ENCODE measurements at places on chromosomes 11 and 22. TPM values are rescaled to one million over a fixed set of nuclear protein-coding genes. Genes with fewer than 3 reads are reported as not detected.

PARVG gene
- total RNA-seq, result 3.5 TPM

DNA sequence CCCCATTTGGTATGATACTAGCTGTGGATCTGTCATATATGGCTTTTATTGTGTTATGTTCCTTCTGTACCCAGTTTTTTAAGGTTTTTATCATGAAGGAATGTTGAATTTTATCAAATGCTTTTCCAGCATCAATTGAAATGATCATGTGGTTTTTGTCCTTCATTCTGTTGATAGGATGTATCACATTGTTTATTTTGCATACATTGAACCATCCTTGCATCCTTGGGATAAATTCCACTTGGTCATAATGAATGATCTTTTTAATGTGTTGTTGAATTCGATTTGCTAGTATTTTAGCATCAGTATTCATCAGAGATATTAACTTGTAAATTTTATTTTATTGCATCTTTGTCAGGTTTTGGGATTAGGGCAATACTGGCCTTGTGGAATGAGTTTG, 31.1 kb downstream of the TAF1D start:
- no peak for DNase-seq

DNA sequence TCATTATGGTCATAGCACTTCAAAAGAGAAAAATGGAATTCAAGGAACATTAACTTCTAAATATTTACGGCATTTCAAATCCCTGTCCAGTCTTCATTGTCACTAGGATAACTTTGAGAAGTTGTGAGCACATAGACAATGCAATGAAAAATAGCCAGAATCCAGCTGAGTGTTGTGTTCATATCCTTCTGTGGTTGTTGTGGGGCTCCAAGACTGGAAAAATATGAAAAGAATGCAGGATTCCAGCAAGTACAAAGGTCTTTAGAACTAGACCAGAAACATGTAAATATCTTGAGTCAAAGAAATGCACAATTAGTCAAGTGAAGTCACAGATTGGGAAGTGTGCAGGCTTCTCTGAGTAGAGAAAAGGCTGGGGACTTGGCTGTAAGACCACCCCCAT, 68.7 kb downstream of the WT1 start:
- DNase-seq, result no peak

DNA sequence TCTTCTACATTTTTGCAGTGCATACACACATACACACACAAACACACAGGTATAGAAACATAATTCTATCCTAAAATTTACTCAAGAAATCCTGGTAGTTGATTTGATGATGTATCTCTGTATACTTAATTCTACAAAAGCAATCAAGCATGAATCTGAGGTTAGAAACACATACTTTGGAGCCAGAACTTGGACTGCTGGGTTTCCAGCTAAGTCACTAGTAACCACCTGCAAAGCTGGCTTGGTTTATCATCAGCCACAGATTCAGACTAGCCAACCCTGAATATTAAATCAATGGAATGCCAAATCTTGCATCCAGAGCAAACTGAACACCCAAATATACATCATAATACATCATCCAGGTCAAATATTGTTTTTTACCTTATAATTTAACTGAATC, 24.8 kb upstream of the POU2AF2 start:
- no peak for DNase-seq

GRCh38 chr11:78147807-78148206, 8.4 kb upstream of the ALG8 start:
- no peak for DNase-seq

DNA sequence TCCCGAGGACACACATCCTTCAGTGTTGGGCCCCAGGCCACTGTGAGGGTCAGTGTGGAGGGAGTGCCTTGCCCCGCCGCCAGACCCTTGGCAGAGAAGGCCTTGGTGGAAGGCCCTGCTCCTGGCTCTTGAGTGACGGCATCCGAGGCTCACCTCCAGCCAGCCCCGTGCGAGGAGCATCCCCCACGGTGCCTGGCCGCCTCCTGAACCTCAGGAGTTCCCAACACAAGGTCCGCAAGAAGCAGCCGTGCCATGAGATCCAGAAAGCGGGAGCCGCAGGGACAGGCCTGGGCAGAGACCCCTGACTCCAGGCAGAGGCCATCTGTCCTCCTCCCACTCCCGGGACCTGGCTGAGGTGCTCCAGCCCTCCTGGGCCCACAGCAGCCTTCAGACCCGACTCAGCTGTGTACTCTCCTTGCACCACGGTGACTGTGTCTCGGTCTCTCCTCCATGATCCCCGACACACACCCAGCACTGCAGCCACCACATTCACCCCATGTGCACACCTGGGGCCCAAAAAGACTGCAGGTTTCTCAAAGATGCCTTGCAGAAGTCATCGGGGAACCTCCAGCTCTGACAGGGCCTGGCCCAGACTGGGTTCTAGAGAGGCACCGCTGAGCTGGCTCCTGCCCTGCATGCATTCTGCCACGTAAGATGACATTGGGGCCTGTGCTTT, 870.2 kb downstream of the BRD1 start:
- DNase-seq, result no peak

- no peak for DNase-seq
Observed at GRCh38 chr11:85666687-85667086, 1.8 kb upstream of the CREBZF start.

DNA sequence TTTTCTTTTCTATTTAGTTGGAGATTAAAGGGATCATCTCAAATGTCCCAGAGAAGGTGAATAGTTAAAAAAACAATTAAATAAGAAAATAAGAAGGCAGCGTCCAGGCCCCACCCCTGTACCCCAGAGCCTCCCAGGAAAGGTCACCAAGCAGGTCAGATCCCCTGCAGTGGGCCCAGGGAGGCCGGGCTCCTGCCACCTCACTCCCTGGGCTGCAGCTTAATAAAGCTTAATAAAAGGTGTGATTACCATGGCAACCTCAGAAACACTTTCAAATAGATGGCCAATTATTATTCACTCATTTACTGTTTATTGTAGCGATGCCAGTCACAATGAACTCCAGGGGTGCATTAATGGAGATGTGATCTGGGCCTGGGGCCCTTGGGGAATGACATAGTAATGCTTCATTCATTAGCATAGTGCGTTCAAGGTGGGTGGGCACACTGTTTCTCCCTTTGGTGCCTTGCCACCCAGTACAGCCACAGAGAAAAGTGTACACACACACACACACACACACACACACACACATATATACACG, 386.2 kb downstream of the CADM1 start:
- DNase-seq, result no peak

DNA sequence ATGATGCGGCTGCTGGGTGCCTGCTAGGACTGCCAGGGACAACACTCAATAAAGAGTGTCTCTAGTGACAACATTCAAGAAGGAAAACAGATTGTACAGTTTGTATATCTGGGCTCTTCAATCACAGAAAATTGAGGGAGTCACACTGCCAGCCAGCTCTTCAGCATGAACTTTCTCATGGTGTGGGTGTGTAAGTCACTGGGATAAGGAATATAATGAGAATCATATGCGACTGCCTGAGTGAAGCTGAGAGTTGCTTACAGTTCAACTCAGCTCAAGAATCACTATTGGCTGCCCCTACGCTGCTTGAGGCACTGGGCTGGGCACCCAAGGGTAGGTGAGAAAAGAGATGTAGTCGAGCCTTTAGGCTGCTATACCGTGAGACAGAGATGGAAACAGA, 328.1 kb upstream of the PITPNB start:
- DNase-seq, result no peak

DNA sequence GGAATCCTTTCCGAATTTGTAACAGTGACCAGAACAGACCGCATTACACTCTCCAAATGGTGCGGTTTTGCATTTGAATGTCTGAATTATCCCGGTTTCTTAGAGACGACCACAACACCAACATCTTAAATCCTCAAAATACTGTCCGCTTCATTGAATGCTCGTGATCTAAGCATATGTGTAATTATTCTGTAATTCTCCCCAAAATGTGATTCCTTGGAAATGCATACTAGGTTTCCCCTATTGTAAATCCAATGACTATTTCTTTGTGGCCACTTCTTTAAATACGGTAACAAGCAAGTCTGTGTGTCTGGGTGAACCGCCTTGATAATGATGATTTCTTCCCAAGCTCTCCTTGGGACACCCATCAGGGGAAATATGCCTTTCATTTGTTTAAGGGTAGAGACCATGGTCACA, 87.3 kb upstream of the DBX1 start:
- DNase-seq, result no peak

DNA sequence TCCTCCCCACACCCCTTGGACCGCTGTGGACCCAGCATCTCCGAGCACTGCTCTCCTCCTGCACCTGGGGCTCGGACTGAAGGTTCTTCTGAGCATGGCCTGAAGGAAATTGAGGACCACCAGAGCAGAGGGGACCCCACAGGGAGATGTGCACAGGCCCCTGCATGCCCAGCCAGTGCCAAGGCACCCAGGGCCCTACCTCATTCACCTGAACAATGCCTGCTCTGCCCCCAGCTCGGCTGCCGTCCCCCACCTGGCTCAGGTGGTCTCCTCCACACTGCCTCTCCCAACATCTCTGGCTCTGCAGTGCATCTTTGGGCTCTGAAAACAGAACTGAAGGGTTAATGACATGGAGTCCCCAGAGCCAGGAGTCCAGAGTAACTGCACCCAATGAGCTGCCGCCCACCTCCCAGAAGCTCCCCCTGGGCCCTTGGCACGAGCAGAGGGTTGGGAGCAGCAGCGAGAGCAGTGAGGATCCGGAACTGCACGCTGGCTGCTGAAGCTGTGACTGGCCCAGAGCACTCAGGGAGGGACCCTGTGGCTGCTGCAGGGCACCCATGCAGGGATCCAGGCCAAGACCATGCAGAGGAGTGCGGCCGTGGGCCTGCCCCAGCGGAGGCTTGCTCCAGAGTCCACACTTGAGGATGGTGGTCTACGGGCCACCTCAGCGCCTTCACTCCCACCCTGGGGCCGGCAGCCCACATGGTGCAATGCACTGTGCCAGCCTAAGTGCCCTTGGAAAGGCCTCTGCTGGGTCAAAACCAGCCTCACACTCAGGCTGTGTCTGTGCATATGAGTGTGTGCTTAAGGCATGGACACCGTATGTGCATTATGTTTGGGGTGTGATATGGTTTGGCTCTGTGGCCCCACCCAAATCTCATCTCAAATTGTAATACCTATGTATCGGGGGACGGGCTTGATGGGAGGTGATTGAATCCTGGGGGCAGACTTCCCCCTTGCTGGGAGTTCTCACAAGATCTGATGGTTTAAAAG, 686.1 kb downstream of the TBC1D22A start:
- DNase-seq, result no peak

- DNase-seq, result no peak
Observed at GRCh38 chr22:50311606-50312351, 4.3 kb upstream of the PLXNB2 start.

GRCh38 chr11:355581-356458, 13.5 kb upstream of the B4GALNT4 start:
- peak; percentile 96 for DNase-seq

DNA sequence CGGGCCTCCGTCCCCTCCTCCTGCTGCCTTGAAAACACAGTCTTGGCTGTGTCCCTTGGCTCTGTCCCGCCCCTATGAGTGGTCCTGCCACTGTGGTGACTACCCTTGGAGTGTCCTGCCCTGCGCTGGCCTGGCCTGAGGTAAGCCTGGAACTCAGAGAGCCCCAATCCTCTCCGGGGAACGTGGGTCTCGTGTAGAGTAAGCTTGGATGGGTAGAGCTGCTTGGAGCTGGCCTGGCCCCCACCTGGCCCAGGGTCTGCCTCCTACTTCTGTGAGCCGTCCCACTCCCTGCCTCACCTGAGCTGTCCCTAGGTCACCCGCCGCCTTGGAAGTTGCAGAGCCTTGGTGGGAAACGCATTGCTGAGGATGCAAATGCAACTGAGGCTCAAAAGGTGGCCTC, 347.1 kb downstream of the CTTN start:
- no peak for DNase-seq

DNA sequence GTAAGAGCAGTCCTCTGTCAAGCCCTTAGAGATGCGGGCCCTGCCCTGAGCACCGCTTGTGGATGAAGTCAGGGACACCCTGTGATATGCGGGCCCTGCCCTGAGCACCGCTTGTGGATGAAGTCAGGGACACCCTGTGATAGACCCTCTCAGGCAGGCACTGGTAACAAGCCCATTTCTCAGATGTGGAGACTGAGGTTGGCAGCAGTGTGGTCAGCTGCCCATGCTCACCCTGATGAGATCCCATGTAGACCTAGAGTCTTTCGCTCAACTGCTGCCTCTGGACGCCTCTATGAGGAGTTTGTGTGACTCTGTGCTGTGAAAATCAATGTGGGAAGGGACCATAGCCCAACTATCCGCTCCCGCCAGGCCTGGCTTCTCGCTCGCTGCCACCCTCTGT, 58.8 kb upstream of the FADD start:
- no peak for DNase-seq

CHST1 gene
- total RNA-seq, result 3.1 TPM

GTSE1 gene
- 0.43 TPM for total RNA-seq

DNA sequence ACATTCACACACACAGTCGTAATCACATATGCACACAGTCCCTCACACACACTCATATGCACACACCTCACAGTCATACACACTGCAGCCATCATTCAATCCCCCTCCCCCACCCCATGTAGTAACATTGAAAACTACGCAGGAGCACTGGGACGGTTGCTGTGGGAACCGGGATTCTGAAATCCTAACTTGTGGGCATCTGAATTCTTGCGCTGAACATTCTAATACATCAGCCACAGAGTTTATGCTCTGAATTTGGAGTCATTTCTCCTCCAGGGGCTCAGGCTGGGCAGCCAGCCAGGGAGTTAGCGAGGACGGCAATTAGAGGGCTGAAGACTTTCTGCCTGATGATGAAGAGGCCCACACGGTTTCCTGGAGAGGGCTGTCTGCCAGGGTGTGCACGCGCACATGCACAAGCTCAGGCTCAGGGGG, 32.7 kb downstream of the CD6 start:
- peak; percentile 64 for DNase-seq

DNA sequence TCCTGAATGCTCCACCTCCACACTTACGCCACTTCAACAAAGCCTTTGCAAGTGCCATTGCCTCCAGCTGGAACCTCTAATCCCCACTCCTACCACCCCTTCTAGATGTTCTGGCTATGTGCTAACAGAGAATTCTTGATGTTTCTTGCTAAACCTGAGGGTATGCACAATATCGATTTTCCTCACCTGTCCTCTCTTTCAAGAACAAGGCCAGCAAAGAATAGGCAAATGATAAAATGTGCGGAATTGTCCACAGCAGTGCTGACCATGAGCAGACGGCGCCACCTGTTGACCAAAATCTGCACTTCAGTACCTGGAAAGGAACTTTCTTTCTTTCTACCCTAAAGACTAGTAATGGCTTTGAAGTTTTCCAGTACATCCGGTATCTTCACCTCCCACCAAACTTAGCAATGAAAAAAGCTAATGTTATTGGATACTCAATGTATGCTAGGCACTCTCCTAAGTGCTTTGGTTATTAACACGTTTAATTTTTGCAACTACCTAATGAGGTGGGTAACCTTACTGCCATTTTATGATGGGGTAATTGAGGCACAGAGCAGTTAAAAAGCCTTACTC, 3.4 kb downstream of the TIMM10 start:
- DNase-seq, result peak; percentile 78
